ENCODE measurements at places on chromosomes 13 and 19. TPM values are rescaled to one million over a fixed set of nuclear protein-coding genes. Genes with fewer than 3 reads are reported as not detected.

ZNF497 gene
- total RNA-seq, result 0.89 TPM

OR10H2 gene
- total RNA-seq, result not detected

ZNF90 gene
- total RNA-seq, result 0.63 TPM

- no peak for DNase-seq
These were observed 709.8 kb upstream of the PCDH20 start for GRCh38 chr13:62125451-62125850.

DNA sequence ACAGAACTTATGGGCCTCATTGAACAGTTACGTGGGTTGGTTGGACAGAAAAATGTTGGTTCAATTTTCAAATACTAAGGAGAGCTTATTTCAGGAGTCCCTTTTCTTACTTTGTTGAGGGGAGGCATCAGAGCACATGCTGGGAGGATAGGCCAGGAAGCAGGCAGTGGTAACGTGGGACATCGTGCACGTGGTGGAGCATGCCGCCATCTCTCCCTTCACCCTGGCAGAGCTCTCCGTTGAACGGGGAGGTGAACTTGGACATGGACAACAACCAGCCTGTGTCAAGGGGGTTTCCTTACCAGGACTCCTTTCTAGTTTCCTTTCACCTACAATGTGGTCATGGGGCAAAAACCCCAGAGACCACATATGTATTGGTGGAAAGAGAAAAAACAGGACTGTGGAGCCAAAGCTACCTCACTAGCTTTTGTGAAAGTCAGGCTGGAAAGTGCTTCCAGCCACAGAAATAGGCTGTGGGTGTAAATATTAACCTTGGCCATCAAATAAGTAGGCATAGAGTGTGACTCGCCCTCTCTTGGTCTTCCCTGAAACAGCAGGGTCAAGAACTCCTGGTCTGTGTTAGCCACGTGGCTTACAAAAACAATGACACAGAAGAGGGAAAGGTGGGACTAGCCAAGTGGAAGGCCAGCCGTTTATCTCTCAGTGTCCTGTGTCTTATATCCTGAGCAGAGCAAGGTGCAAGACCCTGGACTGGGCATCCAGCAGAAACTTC is 14.4 kb downstream of the MICOS13 start:
- DNase-seq, result peak; percentile 32

- no peak for DNase-seq
These were observed 47.0 kb downstream of the GATAD2A start for GRCh38 chr19:19452243-19453124.

OR7A10 gene
- not detected for total RNA-seq

- no peak for DNase-seq
These were observed 21.6 kb downstream of the CAPS start for GRCh38 chr19:5935473-5936291.

DNA sequence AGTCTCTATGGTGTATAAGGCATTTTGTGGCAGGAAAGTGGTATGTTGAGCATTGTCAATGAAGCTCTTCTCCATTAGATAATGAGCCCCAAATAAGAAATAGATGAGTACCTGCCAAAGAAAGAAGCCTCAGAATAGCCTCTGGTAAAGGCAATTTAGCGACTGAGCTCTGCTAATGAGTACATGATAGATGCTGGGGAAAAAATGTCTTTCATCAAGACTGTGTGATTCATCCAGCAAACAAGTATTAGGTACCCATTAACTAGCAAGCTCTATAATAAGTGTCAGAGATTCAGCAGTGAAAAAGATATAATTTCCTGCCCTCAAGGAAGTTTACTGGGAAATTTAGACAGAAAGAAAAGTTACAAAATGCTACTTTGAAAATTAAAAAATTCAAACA is 294.6 kb downstream of the ITGBL1 start:
- DNase-seq, result no peak

- DNase-seq, result no peak
These were observed 541 bp downstream of the ASPDH start for GRCh38 chr19:50512999-50513745.

F10 gene
- total RNA-seq, result not detected

FGF14 gene
- 2.4 TPM for total RNA-seq

- DNase-seq, result no peak
These were observed 137.8 kb upstream of the GJB6 start for GRCh38 chr13:20369886-20370361.

DNA sequence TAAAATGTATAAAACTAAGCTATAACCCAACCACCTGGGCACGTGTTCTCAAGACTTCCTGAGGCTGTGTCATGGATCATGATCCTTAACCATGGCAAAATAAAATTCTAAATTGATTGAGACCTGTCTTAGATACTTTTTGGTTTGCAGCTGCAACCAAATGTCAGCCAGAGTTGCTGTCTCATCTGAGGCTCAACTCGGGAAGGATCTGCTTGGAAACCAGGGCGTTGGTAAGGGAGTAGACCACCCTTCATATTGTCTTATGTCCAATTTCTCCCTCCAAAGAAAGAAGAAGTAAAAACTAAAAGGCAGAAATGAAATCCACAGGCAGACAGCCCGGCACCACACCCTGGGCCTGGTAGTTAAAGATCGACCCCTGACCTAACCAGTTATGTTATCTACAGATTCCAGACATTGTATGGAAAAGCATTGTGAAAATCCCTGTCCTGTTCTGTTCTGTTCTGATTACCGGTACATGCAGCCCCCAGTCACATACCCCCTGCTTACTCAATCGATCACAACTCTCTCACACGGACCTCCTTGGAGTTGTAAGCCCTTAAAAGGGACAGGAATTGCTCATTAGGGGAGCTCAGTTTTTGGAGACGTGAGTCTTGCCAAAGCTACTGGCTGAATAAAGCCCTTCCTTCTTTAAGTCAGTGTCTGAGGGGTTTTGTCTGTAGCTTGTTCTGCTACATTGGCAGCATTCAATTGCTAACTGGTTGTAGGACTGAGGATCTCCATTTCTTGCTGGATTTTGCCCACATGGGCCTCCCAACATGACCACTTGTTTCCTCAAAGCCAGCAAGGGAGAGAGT is 22.9 kb upstream of the IGSF23 start:
- DNase-seq, result no peak

CCDC8 gene
- 0.13 TPM for total RNA-seq

ZNF543 gene
- total RNA-seq, result 10.1 TPM

LCP1 gene
- under 0.01 TPM for total RNA-seq

DNA sequence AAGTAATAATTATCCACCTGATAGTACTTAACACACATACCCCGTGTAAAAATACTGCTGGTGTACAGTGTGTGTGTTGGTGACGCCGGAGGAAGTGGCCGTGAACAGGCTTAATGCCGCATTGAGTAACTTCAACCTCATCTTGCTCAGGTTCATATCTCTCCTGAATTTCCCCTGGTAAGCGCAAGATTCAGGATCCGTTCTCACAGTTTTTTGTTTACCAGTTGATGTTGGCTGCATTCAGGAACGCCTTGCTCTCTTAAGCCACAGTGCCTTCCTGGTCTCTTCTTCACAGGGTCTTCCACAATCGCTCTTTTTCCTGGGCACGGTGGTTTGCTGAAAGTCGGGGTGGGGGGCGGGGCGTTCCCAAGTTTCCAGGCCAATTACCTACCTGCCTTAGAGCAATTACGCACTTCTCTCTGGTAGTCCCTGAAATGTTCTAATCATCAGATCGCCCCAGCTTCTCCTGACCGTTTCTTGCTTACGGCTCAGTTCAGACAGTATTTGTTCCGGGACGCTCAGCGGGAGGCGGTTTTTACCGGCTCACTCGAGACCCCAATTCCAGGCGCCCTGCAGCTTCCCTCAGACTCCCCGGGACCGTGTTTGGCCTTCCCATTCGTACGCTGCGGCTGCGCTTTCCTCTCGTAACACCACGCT is 706 bp upstream of the DNAJC3 start:
- DNase-seq, result no peak

DNA sequence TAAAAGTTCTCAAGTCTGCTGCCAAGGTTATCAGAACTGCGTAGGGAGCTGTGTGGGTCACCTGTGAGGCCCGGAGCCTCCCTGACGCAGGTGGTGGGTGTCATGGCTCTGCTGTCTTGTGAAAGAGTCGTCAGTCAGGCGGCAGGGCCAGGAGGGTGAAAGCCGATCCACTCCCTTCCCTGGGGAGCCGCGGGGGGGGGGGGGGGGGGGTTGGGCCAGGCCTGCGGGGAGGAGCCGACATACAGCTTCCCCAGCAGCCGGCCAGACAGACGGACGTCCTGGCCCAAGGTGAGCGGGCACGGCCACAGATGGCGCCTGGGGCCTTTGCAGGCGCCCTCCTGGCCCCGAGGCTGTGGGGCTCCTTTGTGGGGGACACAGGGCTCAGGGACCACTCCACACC is 12.4 kb downstream of the SBNO2 start:
- no peak for DNase-seq

GRCh38 chr19:39146091-39146490 is 20.5 kb downstream of the PAK4 start:
- no peak for DNase-seq

GRCh38 chr19:51341976-51342580 is at the start of gene VSIG10L:
TSS of gene VSIG10L (minus strand) at chr19:51342139. CDS start at chr19:51342124, 15 bp downstream.
- no peak for DNase-seq

HNRNPA1L2 gene
- total RNA-seq, result 2.2 TPM

HSPB6 gene
- 0.25 TPM for total RNA-seq

DNA sequence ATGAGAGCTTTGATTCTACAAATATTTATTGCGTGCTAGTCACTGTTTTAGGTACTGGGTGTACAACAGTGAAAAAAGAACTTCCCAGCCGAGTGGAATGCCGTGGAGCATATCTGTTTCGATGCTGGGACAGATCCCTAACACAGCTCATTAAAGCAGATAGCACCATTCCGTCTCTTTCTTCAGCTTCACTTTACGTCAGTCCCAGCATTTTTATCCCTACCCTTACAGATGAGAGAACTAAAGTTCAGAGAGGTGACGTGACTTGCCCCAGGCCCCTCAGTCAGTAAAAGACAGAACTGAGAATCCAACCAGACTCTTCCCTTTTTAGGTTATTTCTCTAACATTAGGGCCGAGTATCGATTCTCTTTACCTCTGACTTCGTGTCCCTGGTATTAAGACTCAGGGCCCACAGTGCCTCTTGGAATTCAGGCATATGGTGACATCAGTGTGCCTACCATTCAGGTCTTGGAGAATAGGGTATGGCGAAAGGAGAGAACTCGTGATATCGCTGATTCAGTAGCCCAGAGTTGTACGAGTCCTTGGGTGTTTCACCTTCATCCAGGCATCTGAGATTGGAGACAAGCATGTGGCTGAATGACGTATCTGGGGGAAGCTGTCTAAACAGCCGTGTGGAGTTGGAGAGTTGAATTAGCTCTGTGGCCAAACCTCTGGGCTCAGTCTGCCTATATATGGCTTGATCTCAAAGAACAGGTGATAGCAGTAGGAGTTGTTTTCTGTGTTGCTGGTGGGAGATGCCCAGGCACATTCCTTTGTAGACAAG is 27.1 kb downstream of the ACTN4 start:
- DNase-seq, result no peak

CBY2 gene
- not detected for total RNA-seq

ZNF468 gene
- total RNA-seq, result 17.4 TPM
